Tibial artery (tissue), 4 donors: ENCODE measurements at places on chromosomes 12 and 14.

DNA sequence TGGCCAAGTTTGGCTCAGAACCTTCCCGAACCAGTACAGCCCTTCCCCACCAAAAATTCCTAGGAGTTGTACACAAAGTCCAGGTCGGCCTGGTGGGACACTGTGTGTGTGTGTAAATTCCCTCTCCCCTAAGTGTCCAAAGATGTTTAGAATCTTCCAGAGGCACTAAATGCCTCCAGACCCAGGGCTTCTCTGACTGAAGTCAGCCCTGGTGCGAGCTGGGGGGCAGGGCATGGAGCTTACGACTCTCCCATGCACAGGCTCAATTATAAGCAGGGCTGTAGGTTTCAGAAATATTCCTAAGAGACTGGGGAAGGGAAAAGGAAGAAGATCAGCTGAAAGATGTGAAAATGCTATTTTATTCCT lies 106.9 kb upstream of the ATF7IP start:
- DNase-seq = no peak

- DNase-seq = no peak
These were observed 12.9 kb downstream of the RIOX1 start for GRCh38 chr14:73503648-73504047.

- peak; percentile 87 for DNase-seq
These were observed 23.6 kb downstream of the HSP90AA1 start for GRCh38 chr14:102063109-102063807.

DNA sequence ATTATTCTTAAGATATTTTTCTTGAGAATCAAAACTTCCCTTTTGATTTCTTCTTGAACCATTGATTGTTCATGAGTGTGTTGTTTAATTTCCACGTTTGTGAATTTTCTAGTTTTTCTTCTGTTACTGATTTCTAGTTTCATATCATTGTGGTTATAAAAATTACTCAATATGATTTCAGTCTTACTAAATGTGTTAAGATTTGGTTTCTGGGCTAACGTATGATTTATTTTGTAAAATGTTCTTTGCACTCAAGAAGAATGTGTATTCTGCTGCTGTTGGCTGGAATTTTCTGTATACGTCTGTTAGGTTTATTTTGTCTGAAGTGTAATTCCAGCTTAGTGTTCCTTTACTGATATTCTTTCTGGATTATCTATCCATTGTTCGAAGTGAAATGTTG lies 24.7 kb downstream of the TRMT5 start:
- no peak for DNase-seq

DNA sequence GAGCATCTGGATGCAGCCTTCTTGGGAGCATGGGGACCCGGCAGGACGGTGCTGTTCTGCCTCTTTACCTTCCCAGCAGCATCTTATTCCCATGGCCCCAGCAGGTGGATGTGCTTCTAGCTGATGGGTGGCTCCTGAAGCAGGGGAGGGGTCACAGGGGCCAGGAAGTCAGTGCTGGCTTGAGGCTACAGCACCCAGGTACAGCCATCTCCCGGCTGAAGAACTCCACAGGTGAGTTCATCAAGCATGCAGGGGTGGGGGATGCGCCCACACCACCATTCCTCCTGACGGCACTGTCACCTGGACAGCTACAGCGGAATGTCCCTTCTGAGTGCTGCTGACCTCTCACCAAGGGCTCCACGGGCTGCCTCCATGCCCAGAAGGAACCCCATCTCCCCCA lies 57.3 kb downstream of the BCL11B start:
- no peak for DNase-seq
